ENCODE measurements at places on chromosomes 5 and 9. TPM values are rescaled to one million over a fixed set of nuclear protein-coding genes. Genes with fewer than 3 reads are reported as not detected.

GRCh38 chr5:173315495-173316338 is 12.5 kb downstream of the STC2 start:
- no peak for DNase-seq

DNA sequence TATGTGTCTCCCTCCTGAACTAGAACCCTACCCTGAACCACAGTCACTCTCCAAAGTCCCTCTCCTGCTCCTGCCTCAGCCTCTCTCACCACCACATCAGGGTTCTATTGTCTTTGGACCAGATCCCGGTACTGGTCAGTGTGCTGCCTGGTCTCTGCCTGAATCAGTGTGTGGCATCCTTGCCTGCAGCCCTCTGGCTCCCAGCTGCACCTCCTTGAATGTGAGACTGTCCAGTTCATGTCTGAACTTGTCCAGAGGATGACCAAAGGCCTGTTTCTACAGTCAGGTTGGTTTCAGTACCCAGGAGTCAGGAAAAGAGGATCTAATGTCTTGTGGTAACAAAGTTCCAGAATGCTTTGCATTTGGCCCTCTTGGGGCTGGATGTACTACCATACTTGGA is 76.8 kb upstream of the RANBP3L start:
- no peak for DNase-seq

DNA sequence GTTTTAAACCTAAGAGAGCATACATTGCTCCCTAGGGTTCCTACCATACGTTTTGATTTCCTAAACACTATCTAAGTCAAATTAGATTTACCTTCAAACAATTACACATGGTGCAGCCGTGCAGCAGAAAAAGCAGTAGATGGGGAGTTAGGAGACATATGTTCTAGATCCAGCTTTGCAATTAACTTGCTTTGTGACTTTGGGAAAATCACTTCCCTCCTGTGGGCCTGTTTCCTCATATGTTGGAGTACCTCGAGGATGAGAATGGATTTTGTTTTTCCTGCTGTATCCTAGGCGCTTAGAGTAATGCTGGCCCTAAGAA is 711 bp downstream of the MRPL50 start:
- no peak for DNase-seq

DNA sequence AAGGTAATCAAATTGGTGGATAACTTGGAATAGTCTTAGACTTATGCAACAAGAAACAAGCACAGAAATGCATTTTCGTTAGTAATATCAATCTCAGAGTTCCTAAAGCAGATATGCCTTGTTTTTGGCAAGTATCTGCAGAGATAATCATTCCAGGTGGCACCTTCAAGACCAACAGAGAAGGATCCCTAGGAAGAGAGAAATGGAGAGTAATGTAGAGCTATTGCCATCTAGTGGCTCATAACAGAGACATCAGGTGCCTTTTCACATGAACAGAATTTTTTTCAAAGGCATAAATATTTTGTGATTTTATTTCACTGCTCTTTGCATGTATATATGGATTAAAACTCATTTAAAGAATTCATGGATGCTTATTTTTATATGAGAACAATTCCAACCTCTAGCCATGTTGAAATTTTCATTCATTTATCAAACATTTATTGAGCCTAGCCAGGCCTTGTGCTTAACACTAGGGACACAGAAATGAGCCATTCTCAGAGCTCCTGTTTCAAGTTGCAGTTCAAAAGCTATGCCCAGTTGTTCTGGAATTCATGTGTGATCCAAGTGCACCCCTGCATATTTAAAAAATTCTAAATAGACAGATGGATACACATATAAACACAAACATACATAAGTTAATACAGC is 117.5 kb upstream of the OR13F1 start:
- no peak for DNase-seq

- no peak for DNase-seq
Observed at GRCh38 chr5:131754363-131754762, 42.5 kb downstream of the FNIP1 start.

Gene OR1L4
- total RNA-seq: not detected

DNA sequence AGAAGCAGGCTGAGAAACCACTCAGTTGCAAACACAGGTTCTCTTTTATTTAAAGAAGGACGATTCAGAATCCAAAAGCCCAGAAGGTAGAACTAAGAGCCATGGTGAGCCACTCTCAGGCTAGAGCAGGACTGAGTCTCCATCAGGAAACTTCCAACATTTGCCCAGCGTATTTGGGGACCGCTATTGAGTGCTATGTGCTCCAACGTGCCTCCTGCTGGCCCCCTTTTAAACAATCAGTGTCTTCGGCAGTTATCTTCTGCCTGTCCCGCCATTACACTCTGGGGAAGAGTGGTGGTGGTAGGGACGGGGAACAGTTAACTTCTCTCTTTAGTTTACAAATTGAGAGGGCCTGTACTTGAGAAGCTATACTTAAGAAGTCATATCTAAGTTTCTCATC is 78.1 kb downstream of the DENND1A start:
- peak; percentile 33 for DNase-seq

- DNase-seq: no peak
Observed at GRCh38 chr5:42811591-42812446, at the start of gene SELENOP. SELENOP (minus strand) TSS chr5:42811892; CDS start chr5:42808353, 3,539 bp downstream.

DNA sequence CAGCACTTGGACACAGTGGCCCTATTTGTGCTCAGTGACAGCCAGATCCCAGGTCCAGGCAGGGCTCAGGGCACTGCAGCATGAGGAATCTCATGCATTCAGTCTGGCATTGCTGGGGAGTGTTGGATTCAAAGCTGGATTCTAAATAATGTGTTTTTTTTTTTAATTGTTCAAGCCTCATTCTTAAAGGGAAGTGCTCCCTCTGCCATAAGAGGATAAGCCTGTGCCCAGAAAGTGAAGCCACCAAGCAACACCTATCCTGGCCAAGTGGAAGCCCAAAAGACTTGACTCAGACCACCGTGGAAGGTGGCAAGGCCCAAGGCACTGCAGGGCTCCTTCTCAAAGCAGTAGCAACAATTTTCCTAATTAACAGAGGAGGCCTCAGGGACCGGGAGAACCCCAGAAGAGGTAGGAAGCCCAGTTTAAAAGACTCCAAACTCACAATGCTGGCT is 135.6 kb downstream of the ACTL7B start:
- DNase-seq: no peak

- DNase-seq: no peak
Observed at GRCh38 chr9:70480405-70480980, 66.0 kb upstream of the KLF9 start.

Gene MYOZ3
- total RNA-seq: 11.6 TPM

- DNase-seq: no peak
Observed at GRCh38 chr5:132941331-132941730, 22.1 kb downstream of the AFF4 start.

GRCh38 chr5:74536658-74537057 is 103.9 kb downstream of the ENC1 start:
- no peak for DNase-seq

DNA sequence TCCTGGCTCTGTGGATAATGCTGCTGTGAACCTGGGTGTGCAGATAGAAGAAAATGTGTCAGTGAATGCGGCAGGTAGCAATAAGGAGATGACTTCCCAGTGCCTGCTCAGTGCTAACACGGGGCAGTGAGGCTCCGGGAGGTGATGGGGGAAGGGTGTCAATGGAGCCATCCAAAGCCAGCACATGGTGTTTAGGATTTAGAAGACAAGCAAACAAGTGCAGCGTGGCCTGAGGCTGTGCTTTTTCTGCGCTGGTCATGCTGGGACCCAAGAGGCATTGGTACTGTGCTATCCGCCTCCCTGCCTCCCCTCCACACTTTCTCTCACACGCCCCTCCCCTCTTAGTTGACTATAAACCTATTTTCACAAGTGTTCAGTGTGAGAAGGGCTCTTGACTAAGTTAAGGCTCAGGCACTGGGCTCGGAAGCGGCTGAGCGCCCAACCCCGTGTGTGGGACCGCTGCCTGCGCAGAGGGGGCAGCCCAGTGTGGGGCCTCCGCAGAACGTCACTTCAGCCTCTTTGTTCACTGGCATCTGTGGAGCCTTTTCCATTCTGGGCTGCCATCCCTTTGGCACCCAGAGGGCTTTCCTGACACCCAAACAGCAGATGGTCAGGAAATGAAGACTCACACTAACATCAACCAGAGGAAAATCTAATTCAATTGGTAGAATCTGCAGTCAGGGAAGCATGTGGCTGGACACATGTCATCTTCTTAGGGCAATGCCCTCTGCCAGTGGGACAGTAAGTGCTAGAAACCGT is 21.8 kb upstream of the NINJ1 start:
- no peak for DNase-seq

DNA sequence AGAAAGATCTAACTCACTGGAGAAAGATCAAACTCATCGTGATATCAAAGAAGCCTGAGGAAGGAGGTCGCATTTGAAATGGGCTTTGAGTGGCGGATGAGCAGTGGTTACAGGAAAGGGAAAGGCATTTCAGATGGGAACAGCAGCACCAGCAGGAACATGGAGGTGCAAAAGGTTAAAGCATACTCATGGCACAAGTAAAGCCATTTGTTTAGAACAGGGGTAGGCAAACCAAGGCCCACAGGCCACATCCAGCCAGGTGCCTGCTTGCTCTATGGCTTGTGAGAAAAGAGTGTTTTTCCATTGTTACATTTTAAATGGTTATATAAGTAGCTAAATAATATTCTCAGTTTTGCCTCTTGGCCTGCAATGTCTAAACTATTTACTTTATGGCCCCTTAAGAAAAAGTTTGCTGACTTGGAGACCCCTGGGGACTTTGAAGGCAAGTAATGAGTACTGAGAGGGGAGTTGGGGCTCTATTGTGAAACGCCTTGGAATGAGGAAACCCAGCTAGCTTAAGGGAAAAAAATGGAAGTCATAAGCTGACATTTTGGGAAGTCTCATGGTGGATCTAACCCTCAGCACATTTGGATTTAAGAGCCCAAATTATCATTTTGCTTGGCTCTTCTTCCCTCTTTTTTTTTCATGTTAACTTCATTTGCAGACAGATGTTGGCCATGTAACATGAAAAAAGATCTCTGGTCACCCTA is 211.1 kb downstream of the NR3C1 start:
- no peak for DNase-seq

DNA sequence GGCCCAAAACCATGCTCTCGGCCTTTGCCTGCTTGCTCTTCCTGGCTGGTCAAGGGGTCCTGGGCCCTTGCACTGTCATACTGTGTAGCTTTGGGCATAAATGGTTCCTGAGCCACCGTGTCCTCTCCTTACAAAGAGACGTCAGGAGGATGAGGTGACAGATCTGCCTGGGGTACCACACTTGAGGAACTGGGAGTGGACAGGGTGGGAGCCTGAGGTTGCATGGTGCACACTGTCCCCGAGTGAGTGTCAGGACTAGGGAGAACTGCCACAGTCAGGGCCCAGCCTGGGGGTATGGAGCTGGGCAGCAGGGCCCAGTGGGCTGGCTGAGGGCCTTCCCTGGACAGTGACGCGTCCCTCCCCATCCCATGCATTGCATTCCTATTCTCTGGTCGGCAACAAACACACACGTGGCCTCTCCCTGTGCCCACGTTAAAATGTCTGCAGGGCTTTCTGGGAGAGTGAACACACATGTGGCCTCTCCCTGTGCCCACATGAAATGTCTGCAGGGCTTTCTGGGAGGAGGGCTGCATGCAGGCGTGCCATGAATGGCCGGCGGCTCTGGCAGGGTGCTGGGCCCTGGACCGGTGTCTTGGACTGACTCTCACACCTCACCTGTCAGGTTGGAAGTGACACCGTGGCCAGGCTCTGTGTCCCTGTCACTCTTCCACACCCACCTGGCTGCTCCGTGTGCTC is 122.1 kb upstream of the COL5A1 start:
- DNase-seq: no peak

Gene INSL4
- not detected for total RNA-seq

DNA sequence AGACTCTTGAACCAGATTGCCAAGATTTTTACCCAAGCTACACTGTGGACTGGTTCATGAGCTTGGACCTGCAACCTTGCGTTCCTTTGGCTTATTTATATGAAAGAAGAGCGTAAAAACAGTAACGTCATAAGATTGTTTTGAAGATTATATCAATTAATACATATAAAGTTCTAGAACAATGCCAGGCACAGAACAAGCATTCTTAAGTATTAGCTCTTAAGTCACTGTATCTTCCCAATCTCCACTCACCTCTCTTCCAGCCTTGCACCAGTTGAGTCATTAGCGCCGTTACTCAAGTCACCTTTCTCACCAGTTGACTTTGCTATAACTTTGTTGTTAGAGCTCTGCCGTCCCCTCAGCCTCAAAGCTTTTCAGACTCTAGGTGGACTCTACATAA is 415.7 kb downstream of the PLK2 start:
- no peak for DNase-seq

GRCh38 chr9:77926371-77926878 is 105.2 kb downstream of the GNAQ start:
- DNase-seq: no peak

DNA sequence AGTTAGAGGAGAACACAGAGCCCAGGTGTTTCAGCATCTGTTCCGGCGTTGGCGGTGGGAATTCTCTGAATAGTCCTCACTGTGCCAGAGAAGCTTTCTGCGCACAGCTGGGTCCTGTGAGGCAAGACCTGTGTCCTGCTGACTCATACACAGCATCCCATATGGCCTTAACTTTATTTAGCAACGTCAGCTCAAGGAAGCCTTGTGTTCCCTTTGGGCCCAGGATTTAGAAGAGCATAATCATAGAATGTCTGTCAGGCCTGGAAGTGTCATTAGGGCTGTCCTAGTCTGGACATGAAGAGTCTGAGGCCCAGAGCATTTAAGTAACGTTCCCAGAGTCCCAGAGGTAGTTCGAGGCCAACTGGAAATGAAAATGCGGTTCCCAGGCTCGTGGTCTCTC is 188.6 kb upstream of the DMRT1 start:
- no peak for DNase-seq

DNA sequence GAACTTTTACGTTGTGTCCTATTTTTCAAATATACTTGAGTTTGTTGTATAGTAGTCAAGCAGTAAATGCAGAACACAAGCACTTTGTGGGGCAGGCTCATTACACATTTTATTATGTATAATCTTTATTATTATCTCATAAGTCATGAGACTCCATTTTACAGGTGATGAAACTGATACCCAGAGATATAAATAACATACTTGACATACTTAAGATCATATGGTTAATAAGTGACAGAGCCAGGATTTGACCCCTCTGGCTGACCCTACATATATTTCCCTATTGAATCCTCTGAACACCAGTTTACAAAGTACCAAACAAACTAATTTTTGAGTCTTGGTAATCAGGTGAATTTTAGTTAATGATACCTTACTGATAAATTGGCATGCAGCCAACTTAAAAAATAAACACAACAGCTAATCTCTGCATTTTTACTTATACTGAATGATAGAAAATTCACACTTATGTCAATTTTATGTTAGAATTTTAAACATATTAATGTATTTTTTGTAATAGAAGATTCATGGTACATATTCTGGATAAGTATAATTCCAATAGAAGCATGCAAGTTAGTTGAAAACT is 305.0 kb upstream of the MEF2C start:
- no peak for DNase-seq

GRCh38 chr5:152631221-152631620 is 226.1 kb upstream of the NMUR2 start:
- DNase-seq: no peak

Gene OGN
- 0.11 TPM for total RNA-seq

GRCh38 chr9:97940741-97941140 is 2.8 kb upstream of the HEMGN start:
- no peak for DNase-seq

Measured in WTC11 (cell line).